ENCODE measurements at places on chromosomes 12 and 14. TPM values are rescaled to one million over a fixed set of nuclear protein-coding genes. Genes with fewer than 3 reads are reported as not detected.

The DIO3 gene
- not detected for total RNA-seq

The SLC22A17 gene
- 5.7 TPM for total RNA-seq

The BEST3 gene
- total RNA-seq: 0.07 TPM

The CLEC14A gene
- 256 TPM for total RNA-seq

The CLEC2A gene
- total RNA-seq: not detected

The MORN3 gene
- total RNA-seq: 1.6 TPM

The SLC4A8 gene
- total RNA-seq: 5.1 TPM

The GLIPR1L1 gene
- not detected for total RNA-seq

The MYH6 gene
- total RNA-seq: not detected

The METTL1 gene
- total RNA-seq: 8.1 TPM

The TOMM20L gene
- not detected for total RNA-seq

The APOF gene
- total RNA-seq: not detected

The GALNT16 gene
- total RNA-seq: 0.11 TPM

The TAS2R46 gene
- total RNA-seq: 1.6 TPM

The PKP2 gene
- total RNA-seq: 13.8 TPM

The FIGNL2 gene
- 0.18 TPM for total RNA-seq

The TAS2R42 gene
- total RNA-seq: not detected

The VRTN gene
- not detected for total RNA-seq

The INHBC gene
- not detected for total RNA-seq

The CLEC4A gene
- total RNA-seq: not detected

The FAM234B gene
- 12.8 TPM for total RNA-seq

The POC1B gene
- 21.8 TPM for total RNA-seq

The STAC3 gene
- total RNA-seq: 0.07 TPM

The GLI1 gene
- 0.07 TPM for total RNA-seq

The CLEC9A gene
- total RNA-seq: not detected

The TAS2R20 gene
- total RNA-seq: 2.2 TPM

The SIX4 gene
- 3.2 TPM for total RNA-seq

The IRF2BPL gene
- total RNA-seq: 16.4 TPM

The JPH4 gene
- not detected for total RNA-seq

The KLHDC1 gene
- total RNA-seq: 1.2 TPM

The ATF7 gene
- total RNA-seq: 12.1 TPM

The SRRM4 gene
- total RNA-seq: not detected

The TSPAN9 gene
- total RNA-seq: 65.0 TPM

The MMP17 gene
- 4.7 TPM for total RNA-seq

The OAS2 gene
- total RNA-seq: 11.1 TPM

The KRT81 gene
- total RNA-seq: not detected

The HSPA2 gene
- total RNA-seq: 5.5 TPM

The LRP1 gene
- total RNA-seq: 4.6 TPM

The ERP27 gene
- total RNA-seq: 0.33 TPM

The CDCA3 gene
- total RNA-seq: 11.0 TPM

The NFATC4 gene
- 19.1 TPM for total RNA-seq

The LRRC9 gene
- not detected for total RNA-seq

The VWF gene
- total RNA-seq: 535 TPM

The SLCO1A2 gene
- total RNA-seq: not detected

The KRT79 gene
- not detected for total RNA-seq
